Activated T-cell treated with anti-CD3 and anti-CD28 coated beads for 24 hours (primary cell): ENCODE measurements at places on chromosomes 6 and 20.
A peak's percentile ranks its signal among the peaks of the same experiment; 100 is the strongest.

GRCh38 chr20:6665621-6666355, 101.7 kb upstream of the BMP2 start:
- no peak for DNase-seq

DNA sequence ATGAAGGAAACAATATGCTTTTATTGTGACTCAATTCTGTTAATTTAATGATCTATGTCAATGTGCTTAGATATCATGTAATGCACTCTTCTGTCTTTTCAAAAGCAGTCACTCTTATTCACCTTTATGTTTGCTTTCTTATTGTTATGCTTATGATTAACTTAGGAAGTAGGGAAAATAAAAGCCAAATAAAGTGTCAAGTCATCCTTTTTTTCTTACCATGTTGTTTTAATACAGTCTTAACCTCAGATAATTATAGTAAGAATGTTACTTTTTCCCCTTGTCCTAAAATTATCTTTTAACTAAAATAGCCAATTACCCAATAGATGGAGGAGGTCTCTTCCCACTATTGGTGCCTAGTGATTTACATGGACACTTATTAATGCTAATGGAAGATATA, 72.6 kb downstream of the TFAP2B start:
- no peak for DNase-seq

GRCh38 chr6:328136-328670, 35.9 kb downstream of the DUSP22 start:
- no peak for DNase-seq

DNA sequence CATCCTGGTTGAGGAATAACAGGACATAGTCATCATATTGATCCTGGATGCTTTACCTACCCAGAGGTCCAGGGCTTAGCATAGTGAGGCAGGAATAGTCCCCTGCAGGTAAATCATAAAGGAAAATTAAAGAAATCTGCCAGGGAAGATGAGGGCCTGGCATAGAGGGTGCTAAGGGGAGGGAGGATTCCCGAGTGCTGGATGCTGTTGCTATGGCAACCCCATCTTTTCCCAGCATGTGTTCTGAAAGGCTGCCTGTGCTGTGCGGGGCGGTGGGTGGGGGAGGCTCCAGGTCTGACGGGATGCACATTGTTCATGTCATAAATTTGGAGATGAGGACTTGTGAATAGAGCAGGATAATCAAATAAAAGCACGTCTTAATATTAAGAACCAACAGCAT, 212.6 kb upstream of the PCSK2 start:
- no peak for DNase-seq

GRCh38 chr6:110875548-110876169, 1.1 kb downstream of the AMD1 start:
- DNase-seq: peak; percentile 55

- no peak for DNase-seq
Measured at GRCh38 chr20:23111307-23111943, 25.3 kb upstream of the CD93 start.

- DNase-seq: no peak
Measured at GRCh38 chr6:18186540-18187250, 31.5 kb downstream of the KDM1B start.

DNA sequence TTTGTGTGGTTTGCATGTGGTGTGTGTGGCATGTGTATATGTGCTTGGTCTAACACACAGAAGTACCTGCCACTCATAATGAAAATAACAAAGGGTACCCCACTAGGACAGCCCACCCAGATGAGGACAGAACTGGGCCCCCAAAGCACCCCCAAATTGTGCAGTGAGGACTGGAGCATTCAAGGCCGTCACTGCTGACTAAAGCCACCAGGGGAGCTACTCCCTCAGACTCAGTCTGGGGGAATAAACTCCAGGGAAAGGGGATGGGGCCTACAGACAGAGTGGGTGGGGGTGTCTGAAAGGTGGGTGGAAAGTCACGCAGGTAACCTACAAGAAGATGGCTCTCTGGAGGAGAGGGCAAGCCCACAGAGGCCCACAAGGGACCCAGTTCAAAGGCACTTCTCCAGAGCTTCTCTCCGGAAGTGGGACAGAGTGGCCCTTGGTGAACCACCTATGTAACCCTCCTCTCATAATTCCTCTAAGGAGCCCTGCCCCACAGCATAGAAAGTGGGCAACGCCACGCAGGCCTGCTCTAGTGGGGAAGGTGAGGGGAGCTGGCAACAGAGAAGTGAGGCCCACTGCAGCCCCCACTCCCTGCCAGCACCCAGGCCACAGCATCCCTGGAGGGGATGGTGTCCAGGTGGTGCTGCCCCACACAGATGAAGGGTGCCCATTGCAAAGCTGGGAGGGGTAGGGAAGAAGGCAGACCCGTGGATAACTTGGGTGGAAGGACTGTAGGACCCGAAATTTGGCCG, 122.8 kb upstream of the MAFB start:
- DNase-seq: no peak

DNA sequence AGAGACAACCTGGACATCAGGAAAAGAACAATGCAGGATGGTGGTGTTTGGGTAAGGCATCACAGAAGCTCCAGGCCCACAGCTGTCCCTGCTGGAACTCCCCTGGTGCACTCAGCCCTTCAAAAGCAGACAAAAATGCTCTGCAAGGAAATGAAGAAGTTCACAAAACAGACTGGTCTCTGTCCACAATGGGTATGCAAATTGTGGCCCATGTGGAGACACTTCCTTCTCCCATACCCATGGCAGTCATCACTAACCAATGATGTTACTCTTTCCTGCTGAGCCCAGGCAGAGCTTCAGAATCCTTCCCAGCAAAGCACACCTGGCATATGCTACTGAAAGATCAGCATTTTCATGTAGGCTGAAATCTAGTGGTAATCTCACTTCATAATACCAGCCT, 42.6 kb upstream of the PXDC1 start:
- no peak for DNase-seq

GRCh38 chr6:105504706-105505105, 101.8 kb upstream of the PREP start:
- no peak for DNase-seq

DNA sequence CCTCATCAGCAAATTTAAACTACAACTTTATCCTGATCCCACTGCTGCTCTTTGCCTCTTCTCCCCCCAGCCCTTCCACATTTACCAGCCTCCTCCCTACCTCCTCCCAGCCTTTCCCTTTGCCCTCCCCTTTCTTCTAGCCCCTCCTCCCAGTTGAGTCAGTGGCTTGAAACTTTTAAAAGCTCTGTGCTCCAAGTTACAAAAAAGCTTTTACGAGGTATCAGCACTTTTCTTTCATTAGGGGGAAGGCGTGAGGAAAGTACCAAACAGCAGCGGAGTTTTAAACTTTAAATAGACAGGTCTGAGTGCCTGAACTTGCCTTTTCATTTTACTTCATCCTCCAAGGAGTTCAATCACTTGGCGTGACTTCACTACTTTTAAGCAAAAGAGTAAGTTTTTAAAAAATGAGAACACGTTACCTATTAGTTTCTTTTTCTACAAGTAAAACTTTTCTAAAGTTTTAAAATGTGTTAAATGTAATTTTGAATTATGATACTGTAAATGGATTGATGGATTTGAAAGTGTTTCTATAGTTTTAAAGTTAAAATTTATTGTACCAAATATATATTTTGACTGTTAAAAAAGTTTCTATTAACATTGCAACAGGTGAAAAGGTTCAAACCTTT, at the start of gene GJA1:
GJA1 (plus strand) TSS at position 203 of the 626 bp plus-strand sequence. CDS start 11,202 bp downstream, outside the sequence.
- DNase-seq: no peak

- DNase-seq: peak; percentile 12
Measured at GRCh38 chr6:135162678-135163439, 18.2 kb upstream of the MYB start.

GRCh38 chr6:150297327-150298029, 71.3 kb upstream of the IYD start:
- DNase-seq: no peak

DNA sequence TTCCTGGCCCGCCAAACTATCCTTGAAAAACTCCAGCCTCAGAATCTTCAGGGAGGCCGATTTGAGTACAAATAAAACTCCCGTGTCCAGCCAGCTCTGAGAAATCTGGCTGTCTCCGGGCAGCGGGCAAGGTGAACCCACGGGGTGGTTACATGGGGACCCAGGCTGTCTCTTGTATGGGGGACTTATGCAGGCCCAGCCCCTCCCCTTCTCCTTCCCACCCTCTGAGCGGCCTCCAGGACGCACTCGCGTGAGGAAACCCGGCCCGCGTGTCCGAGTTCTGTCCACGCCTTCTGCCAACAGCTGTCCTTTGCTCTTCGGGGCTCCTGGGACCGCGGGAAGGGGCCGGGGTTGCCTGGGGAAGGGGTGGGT, 36.3 kb upstream of the BLCAP start:
- no peak for DNase-seq

DNA sequence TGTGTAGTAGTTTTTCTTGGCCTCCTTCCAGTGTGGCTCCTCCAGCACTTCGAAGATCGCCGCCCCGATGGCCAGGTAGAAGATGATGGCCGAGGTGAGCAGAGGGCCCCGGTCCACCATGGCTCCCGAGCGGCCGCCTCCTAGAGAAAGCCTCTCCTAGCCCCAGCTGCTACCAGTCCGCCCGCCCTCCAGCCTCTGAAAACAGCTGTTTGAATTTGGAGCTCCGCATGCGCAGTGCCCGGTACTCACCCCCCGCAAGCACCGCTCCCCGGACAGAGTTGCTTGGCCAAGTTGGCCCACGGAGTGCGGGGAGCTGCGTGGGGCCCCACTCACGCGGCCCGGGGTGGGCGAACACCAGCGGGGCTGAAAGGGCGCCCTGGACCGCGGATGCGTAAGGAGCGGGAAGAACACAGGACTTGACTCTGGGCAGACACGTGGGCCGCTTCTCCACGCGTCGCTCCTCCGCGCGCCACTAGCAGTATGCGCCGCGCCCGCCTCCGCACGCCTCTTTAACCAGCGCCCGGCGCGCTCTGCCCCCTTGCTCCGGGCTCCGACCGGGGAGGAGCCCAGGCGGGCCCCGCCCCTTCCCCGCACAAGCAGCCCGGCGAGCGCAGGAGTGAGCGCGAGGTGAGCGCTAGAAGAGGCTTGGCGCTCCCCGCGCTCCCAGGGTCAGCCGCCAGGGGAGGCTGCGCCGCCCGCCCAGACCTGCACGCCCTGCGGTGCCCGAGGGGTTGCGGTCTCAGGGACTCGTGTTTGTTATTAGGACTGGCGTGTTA, at the start of gene KCNK5:
KCNK5 (minus strand) TSS at position 484 of the 776 bp plus-strand sequence; CDS start at position 120, 364 bp downstream.
- peak; percentile 74 for DNase-seq

DNA sequence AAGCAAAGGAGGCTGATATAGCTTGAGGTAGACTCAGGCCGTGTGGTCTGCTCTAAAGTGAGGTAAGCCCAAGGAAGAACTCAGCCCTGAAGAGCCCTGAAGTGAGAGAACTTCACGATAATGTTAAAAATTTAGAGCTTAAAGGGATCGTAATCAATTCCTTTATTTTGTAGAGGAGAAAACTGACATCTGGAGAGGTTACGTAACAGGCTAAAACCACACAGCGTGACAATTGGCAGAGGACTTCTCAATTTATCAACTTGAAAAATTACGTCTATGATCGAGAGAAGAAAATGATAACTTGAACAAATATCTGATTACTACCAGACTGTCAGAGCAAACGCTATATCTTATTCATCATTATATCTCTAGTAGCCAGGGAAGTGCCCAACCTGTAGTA, 121.8 kb upstream of the FOXO3 start:
- DNase-seq: no peak

DNA sequence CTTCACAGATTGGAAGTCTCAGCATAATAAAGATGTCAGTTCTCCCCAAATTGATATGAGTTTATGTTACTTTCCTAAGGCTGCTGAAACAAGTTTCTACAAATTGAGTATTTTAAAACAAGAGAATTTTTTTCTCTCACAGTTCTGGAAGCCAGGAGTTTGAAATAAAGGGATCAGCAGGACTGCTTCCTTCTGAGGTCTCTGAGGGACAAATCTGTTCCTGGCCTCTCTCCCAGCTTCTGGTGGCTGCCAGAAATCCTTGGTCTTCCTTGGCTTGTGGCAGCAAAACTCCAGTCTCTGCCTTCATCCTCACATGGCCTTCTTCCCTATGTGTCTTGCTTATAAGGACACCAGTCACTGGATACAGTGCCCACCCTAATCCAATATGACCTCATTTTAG, 136.1 kb downstream of the TFAP2A start:
- DNase-seq: no peak

- DNase-seq: no peak
Measured at GRCh38 chr20:21968486-21968885, 263.0 kb downstream of the PAX1 start.

DNA sequence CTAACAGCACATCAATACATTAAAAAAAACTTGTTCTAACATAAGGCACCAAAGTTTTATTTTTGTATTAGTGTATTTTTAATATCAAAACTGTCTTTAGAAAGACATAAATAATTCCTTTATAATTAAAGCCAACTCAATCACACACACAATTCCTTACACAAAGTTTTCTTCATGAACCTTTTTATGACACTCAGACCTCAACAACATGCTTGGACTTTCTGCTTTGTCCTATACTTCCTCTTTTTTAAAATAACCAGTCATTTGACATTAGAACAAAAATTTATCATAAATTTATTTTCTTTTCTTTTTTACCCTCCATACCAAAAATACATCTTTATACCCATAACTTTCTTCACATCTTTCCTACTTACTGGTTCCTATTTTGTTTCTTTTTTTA, 292.0 kb upstream of the ARID1B start:
- no peak for DNase-seq
